Substantia nigra (tissue), 51 donors: ENCODE measurements at places on chromosomes 6 and 20.

DNA sequence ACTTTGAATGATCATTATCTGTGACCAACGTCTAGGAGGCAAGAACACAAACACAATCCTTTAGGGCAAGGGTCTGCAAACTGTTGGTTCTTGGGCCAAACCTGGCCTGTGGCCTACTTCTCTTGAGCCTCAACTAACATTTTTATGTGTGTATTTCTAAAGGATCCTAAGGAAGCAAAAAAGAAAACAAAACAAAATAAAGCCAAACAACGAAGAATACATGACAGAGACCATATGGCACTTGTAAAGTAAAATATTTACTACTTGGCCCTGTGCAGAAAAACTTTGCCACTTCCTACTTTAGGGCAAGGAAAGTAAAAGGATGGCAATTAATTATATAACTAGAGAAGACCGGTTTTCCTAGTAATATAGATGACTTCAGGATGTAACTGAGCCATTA is 1056.2 kb downstream of the EPHA7 start:
- DNase-seq = no peak

- DNase-seq = peak; percentile 59
These were observed 98.1 kb upstream of the VSTM2L start for GRCh38 chr20:37804584-37805566.

- no peak for DNase-seq
These were observed 27.8 kb downstream of the TNXB start for GRCh38 chr6:32081168-32081990.

DNA sequence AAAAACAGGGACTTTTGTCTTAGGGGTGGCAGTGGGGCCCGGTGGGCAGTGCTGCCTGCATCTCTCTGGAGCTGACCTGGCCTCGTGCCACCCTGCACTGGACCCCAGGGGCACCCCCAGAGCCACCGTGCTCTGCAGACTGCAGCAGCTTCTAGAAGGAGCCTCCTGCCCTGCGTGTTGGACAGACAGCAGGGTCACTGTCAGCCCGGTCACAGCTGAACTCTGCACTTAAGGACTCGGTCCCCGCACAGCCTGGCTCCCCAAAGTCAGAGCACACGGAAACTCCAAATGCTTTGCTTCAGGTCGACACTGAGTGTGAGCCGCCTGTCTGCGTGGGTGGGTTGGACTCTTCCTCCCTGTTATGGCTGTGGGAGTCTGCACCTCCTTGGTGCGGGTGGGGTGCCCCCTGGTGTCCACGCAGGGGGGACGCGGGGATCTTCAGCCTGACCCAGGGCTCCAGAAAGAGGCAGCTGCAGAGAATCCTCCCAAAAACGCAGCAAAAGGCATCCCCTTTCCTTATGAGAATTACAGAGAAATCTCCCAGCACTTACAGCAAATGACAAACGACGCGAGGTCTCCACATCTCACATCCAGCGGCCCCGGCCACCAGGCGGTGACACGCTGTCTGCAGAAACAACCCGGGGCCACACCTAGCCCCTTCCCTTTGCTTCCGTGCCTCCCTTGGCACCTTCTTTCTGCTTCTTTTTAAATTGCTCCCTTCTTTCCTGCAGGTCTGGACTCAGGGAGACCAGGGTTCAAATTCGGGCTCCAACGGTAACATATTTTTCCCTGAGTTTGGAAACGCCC is 36.3 kb upstream of the DACT2 start:
- DNase-seq = peak; percentile 33
